Naive thymus-derived CD4-positive, alpha-beta T cell (primary cell): ENCODE measurements at places on chromosomes 1 and 21. TPM values are rescaled to one million over a fixed set of nuclear protein-coding genes. Genes with fewer than 3 reads are reported as not detected.

GRCh38 chr1:203122159-203122558 is 5.4 kb upstream of the ADORA1 start:
- H3K4me1 ChIP-seq: no peaks in the 10 kb centered on the region
- H3K27me3 ChIP-seq: peaks cover 6% of the 10 kb centered on the region
- no peak overlapping the region for H3K4me3 ChIP-seq
- H3K36me3 ChIP-seq: no peaks in the 10 kb centered on the region
- H3K27ac ChIP-seq: no peak overlapping the region
- DNase-seq: no peak

DNA sequence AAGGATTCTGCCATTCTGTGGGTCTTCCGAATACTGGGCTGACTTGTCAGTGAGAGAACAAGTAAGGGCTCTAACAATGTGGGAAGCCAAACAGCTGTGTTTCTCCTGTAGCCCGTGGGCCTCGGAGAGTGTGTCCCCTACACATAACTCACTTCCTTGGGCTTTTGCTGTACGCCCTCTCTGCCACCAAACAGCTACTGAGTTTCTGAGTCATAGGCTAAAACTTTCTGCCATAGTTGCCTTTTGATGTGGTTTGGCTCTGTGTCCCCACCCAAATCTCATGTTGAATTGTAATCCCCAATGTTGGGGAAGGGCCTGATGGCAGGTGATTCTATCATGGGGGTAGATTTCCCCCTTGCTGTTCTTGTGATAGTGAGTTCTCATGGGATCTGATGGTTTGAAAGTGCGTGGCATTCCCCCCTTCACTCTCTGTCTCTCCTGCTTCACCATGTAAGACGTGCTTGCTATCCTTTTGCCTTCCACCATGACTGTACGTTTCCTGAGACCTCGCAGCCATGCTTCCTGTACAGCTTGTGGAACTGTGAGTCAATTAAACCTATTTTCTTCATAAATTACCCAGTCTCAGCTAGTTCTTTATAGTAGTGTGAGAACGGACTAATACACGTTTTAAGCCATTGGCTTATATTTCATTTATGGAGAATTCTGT is 194.8 kb upstream of the HMCN1 start:
- no peak for DNase-seq
- H3K4me3 ChIP-seq: no peak overlapping the region
- no peak overlapping the region for H3K27ac ChIP-seq
- no peaks in the 10 kb centered on the region for H3K36me3 ChIP-seq

GRCh38 chr1:151012684-151013471 is 4.6 kb downstream of the PRUNE1 start:
- H3K27me3 ChIP-seq: no peaks in the 10 kb centered on the region
- no peak overlapping the region for H3K27ac ChIP-seq
- H3K4me1 ChIP-seq: peaks cover 15% of the 10 kb centered on the region
- H3K4me3 ChIP-seq: no peak overlapping the region

DNA sequence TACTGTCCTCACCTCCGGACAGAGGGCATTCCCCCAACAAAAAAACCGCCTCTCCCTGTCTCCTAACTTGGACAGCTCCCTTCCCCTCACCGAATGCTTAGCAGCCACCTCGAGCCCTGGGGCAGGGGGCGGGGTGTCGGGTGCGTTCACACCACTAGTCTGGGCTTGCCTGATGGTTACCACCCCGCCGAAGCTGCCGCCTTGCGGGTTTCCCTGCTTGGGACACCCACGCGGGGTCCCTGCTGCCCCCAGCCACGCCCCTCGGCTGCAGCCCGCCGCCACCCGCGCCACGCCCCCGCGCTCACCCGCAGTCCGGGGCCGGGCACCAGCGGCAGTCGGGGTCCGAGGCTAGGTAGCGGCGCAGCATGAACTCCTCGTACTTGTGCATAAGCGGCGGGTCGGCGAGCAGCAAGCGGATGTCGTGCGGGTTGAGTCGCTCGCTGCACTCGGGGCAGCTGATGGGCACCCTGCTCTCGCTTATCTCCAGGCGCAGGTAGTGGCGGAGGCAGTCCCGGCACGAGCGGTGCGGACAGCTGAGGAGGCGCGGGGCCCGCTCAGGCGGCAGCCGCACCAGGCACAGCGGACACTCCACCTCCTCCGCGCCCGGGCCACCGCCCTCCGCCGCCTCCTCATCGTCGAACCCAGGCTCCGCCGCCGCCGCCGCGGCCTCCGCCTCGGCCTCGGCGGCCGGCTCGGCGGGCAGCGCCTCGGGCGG is 706 bp downstream of the RNF19B start:
- peak; percentile 65 for DNase-seq
- H3K4me3 ChIP-seq: peak overlapping the region; percentile 49
- no peaks in the 10 kb centered on the region for H3K36me3 ChIP-seq

GRCh38 chr1:197744979-197745378 is 30.3 kb downstream of the DENND1B start:
- DNase-seq: no peak
- H3K36me3 ChIP-seq: no peaks in the 10 kb centered on the region
- no peak overlapping the region for H3K4me3 ChIP-seq
- no peaks in the 10 kb centered on the region for H3K4me1 ChIP-seq
- no peaks in the 10 kb centered on the region for H3K27me3 ChIP-seq

GRCh38 chr1:26692793-26693490 is 2.9 kb upstream of the ARID1A start:
- no peaks in the 10 kb centered on the region for H3K27me3 ChIP-seq
- H3K36me3 ChIP-seq: no peaks in the 10 kb centered on the region
- H3K4me3 ChIP-seq: peak overlapping the region; percentile 59
- peak overlapping the region; percentile 83 for H3K27ac ChIP-seq

RPS27 gene
- total RNA-seq: 3,317 TPM

DNA sequence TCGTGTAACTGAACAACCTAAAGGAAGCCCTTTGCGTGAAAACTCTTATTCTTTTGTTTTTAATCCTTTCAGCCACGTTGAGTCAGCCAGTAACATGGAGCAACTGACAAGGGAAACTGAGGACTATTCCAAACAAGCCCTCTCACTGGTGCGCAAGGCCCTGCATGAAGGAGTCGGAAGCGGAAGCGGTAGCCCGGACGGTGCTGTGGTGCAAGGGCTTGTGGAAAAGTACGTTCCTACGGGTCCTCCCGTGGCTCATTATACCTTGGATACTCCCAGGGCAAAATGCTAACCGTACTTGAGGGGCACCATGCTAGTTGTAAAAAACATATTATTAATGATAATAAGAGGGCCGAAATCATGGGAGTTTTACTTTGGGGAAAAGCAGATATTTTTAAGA is 49.4 kb downstream of the LAMC2 start:
- H3K4me3 ChIP-seq: no peak overlapping the region
- no peak for DNase-seq
- H3K27ac ChIP-seq: no peak overlapping the region

SGIP1 gene
- not detected for total RNA-seq

CFHR1 gene
- total RNA-seq: not detected

CD84 gene
- total RNA-seq: 33.4 TPM

- H3K4me3 ChIP-seq: no peak overlapping the region
- DNase-seq: no peak
- H3K36me3 ChIP-seq: no peaks in the 10 kb centered on the region
Observed at GRCh38 chr21:35236090-35236489, 187.0 kb upstream of the RUNX1 start.

- no peak overlapping the region for H3K27ac ChIP-seq
- no peaks in the 10 kb centered on the region for H3K4me1 ChIP-seq
- DNase-seq: no peak
- H3K4me3 ChIP-seq: no peak overlapping the region
- H3K36me3 ChIP-seq: no peaks in the 10 kb centered on the region
Observed at GRCh38 chr1:54109129-54110090, 43.4 kb downstream of the CDCP2 start.

GNG12 gene
- not detected for total RNA-seq

VASH2 gene
- 0.08 TPM in 1 of 2 replicates, not detected in the other for total RNA-seq

DNA sequence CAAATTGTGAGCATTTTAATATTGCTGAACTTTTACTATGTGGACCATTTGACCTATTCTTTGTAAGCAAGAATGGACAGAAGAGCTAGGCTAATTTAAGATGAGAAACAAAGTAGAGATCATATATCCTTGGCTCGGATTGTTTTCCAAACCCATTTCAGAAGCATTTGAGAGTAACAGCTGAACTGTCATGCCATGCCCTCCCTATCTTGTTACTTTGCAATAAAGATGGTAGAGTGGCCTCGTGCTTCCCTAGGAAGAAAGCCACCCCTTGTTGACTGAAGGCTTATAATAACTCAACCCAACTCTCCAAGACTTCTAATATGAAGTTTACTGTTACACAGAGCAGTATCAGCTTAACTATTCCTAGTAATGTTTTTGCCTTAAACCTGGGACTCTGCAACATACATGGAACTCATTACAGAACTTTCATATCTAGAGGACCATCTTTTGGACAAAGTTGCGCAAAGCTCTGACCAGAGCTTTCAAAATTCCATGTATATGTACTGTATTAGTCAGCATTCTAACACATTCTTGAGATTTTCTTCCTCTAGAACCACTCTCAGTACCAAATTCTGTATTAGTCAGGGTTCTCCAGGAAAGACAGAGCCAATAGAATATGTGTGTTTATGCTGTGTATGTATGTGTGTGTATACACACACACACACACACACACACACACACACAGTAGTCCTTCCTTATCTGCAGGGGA is 68.7 kb downstream of the ADAMTS1 start:
- no peaks in the 10 kb centered on the region for H3K4me1 ChIP-seq
- H3K27ac ChIP-seq: no peak overlapping the region
- H3K4me3 ChIP-seq: no peak overlapping the region
- H3K27me3 ChIP-seq: no peaks in the 10 kb centered on the region
- DNase-seq: no peak

- H3K27me3 ChIP-seq: no peaks in the 10 kb centered on the region
- no peak overlapping the region for H3K27ac ChIP-seq
- no peaks in the 10 kb centered on the region for H3K4me1 ChIP-seq
- H3K4me3 ChIP-seq: no peak overlapping the region
- H3K36me3 ChIP-seq: no peaks in the 10 kb centered on the region
Observed at GRCh38 chr1:116067566-116067890, 43.7 kb upstream of the MAB21L3 start.

DNA sequence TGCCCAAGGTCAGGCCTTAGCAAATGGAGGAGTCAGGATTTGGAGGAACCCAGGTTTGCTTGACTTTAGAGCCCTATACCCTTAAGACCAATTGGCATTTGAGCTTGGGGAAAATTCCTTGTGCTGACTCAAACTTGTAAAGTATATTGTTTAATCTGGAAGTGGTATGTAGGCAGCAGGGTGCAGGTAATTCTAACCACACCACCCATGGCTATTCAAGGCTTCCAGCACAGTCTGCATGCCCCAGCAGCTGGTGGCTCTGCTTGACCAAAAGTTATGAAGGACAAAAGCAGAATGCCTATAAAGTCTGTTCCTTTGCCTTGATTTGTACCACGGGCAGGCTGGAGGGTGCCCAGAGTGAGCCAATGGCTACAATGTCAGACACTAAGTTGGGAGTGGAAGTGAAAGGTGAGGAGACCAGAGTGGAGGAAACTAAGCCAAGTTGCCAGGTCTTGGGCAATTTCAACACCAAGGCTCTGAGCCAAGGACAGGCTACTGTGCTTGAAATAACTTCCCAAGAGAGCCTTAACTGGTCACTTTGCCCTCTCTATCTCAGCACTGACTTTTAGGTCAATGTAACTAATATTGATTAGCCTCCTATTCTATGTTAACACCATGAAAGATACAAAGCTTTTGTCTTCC is 4.7 kb upstream of the G0S2 start:
- H3K4me1 ChIP-seq: peaks cover 10% of the 10 kb centered on the region
- no peaks in the 10 kb centered on the region for H3K36me3 ChIP-seq
- no peak for DNase-seq
- no peaks in the 10 kb centered on the region for H3K27me3 ChIP-seq

GRCh38 chr1:203537806-203538464 is 44.0 kb downstream of the OPTC start:
- H3K36me3 ChIP-seq: no peaks in the 10 kb centered on the region
- no peaks in the 10 kb centered on the region for H3K4me1 ChIP-seq
- H3K4me3 ChIP-seq: no peak overlapping the region
- no peaks in the 10 kb centered on the region for H3K27me3 ChIP-seq
- no peak for DNase-seq
